ENCODE measurements at places on chromosomes 1 and 21.

- no peak for DNase-seq
Observed at GRCh38 chr21:15138490-15138889, 73.7 kb upstream of the NRIP1 start.

- peak; percentile 44 for DNase-seq
Observed at GRCh38 chr21:46661211-46661625, 25.7 kb downstream of the PRMT2 start.

DNA sequence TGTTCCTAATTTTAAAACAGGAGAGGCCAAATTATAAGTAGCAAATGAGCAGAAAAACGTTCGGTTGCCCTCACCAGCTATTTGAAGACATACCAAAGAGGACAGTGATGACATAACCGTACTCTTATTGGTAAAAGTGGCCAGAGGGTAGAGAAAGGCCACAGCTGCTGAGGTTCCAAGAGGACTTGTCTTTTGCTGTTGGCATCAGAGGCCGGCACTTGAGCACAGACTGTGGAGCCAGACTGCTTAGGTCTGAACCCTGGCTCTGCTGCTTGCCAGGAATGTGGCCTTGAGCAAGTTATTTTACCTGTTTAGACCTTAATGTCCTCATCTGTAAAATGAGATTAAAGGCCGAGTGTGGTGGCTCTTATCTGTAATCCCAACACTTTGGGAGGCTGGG is 14.9 kb downstream of the ETV3L start:
- no peak for DNase-seq

GRCh38 chr1:203405703-203406438 is 54.9 kb upstream of the FMOD start:
- no peak for DNase-seq

DNA sequence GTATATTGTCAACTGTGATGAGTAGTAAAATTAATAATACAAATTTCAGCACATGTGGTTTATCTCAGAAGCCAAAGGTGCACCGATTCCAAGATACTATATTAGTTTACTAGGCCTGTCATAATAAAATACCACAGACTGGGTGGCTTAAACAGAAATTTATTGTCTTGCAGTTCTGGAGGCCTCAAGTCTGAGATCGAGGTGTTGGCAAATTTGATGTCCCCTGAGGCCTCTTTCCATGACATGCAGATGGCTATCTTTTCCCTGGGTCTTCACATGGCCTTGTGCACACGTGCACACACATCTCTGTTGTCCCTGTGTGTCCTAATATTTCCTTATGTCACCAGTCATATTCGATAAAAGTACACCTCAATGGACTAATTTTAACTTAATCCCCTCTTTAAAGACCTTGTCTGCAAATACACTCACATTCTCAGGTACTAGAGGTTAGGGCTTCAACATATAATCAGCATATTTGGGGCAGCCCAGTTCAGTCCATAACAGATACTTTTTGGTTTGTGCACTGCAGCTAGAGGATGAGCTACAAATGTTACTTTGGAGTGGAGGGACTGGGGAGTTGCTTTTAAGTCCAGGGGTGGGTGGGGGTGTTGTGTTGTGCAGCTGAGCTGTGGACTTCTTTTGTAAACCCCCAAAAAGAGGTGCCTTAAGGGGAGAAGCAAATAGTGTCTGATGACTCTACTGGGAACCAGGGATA is 21.4 kb downstream of the TSNAX start:
- no peak for DNase-seq
